ENCODE measurements at places on chromosomes 2 and 18. TPM values are rescaled to one million over a fixed set of nuclear protein-coding genes. Genes with fewer than 3 reads are reported as not detected.

The DHRS9 gene
- 3.9 TPM for total RNA-seq

The ABCB11 gene
- total RNA-seq: 1.7 TPM

The SP140L gene
- 0.98 TPM for total RNA-seq

The SYT4 gene
- not detected for total RNA-seq

The KYNU gene
- total RNA-seq: 2.7 TPM

The RAB12 gene
- total RNA-seq: 49.1 TPM

The FAM237A gene
- total RNA-seq: not detected

The RUFY4 gene
- total RNA-seq: not detected

The INPP4A gene
- total RNA-seq: 13.6 TPM

The C2orf78 gene
- total RNA-seq: not detected

The GBX2 gene
- total RNA-seq: not detected

The GPAT2 gene
- total RNA-seq: 1.5 TPM

The FSIP2 gene
- total RNA-seq: 2.3 TPM

The SERPINB7 gene
- total RNA-seq: 152 TPM

The ARHGAP28 gene
- total RNA-seq: 7.9 TPM

The GCG gene
- not detected for total RNA-seq

The SLC11A1 gene
- 16.1 TPM for total RNA-seq

The AGFG1 gene
- 56.2 TPM for total RNA-seq

The MC2R gene
- not detected for total RNA-seq

The ZSCAN30 gene
- 9.6 TPM for total RNA-seq

The PARD3B gene
- total RNA-seq: 18.9 TPM

The HAUS1 gene
- total RNA-seq: 43.6 TPM

The SATB2 gene
- 12.1 TPM for total RNA-seq

The IL1B gene
- 1.2 TPM for total RNA-seq

The ASNSD1 gene
- total RNA-seq: 27.9 TPM

The LNPK gene
- 24.2 TPM for total RNA-seq
